ENCODE measurements at places on chromosomes 16 and 17.

- no peak for DNase-seq
Observed at GRCh38 chr16:15976225-15976812, 26.9 kb downstream of the ABCC1 start.

- DNase-seq: no peak
Observed at GRCh38 chr16:63038397-63039106, 1002.3 kb upstream of the CDH8 start.

- DNase-seq: no peak
Observed at GRCh38 chr16:88538366-88539060, 31.7 kb upstream of the ZC3H18 start.

- no peak for DNase-seq
Observed at GRCh38 chr17:11980813-11981212, 16.5 kb downstream of the ZNF18 start.

- no peak for DNase-seq
Observed at GRCh38 chr16:68681038-68681437, 35.9 kb downstream of the CDH3 start.

DNA sequence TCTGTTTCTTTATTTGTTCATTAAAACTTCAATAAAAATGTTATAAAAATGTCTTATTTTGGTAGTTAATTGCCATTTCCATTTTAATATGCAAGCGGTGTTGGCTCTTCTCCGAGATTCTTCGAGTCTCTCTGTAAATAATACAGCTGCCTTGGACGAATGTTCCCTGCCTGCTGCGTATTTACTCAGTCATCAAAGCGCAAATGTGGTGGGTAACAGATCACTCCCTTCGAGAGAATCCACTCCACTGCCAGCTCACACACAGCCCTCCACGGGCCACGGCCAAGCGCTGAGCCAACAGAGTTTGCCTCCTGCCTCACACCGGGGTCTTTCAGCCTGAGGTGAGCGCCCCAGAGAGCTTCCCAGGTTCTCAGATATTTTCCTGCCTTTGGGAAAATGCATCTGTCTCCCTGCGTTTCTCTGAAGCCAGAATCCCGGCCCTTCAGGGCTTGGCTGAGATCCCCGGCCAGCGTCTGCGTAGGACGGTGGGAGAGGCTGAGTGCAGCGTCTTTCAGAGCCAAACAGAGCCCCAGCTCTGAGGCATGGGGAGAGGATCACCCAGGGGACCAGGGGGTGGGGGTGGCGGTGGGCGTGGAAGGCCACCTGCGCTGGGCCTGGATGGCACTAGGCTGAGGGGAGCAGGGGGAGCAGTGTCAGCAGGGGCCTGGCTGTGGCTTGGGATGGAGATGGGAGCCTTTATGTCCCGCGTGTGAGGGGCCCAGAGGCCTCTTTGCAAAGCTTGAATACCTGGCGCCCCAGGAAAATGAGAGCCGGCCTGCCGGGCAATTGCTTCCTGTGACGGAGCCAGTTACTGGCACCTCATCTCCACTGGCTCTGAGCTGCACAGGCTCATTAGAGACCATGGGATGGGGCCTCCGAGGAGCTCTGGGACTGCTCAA lies 248.7 kb downstream of the RBFOX3 start:
- no peak for DNase-seq

All from fibroblast of the conjunctiva (primary cell).